ENCODE measurements at places on chromosomes 12 and 14.
A peak's percentile ranks its signal among the peaks of the same experiment; 100 is the strongest.

GRCh38 chr12:105733579-105733978, 403.1 kb downstream of the C12orf75 start:
- DNase-seq: no peak

GRCh38 chr12:52243856-52244614, 11.0 kb downstream of the KRT7 start:
- DNase-seq: peak; percentile 81

DNA sequence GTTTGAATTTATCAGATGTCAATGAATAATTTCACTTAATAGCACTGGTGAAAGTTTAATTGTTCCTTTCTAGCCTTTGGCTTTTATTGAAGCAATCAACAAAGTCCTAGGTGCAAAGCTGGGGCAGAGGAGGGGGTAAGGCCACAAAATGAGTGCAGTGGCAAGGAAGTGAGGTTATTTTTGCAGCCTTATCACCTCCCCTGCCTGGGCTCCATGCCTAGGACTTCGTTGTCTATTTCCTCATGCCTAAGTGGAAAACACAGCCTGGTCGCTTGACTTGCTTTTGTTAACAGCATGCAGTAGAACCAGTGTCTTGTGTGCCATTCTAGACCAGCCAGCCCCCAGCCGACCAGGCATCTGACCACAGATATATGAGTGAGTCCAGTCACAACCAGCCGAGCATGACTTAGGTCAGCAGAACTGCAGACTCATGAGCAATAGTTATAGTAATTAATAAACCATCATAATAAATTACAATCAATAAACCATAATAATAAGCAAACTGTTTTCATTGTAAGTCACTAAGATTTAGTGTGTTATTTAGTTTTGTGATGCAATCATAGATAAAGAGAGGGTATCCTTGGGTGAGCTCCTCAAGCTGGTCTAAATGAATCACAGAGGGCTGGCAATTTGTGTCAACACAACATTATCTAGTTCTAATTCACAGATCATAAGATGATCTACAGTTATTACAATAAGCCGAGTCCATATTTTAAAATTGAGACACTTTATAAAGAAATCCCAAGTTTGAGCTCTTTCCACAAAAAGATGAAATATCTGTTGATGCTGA, 156.8 kb downstream of the GLT1D1 start:
- DNase-seq: no peak

DNA sequence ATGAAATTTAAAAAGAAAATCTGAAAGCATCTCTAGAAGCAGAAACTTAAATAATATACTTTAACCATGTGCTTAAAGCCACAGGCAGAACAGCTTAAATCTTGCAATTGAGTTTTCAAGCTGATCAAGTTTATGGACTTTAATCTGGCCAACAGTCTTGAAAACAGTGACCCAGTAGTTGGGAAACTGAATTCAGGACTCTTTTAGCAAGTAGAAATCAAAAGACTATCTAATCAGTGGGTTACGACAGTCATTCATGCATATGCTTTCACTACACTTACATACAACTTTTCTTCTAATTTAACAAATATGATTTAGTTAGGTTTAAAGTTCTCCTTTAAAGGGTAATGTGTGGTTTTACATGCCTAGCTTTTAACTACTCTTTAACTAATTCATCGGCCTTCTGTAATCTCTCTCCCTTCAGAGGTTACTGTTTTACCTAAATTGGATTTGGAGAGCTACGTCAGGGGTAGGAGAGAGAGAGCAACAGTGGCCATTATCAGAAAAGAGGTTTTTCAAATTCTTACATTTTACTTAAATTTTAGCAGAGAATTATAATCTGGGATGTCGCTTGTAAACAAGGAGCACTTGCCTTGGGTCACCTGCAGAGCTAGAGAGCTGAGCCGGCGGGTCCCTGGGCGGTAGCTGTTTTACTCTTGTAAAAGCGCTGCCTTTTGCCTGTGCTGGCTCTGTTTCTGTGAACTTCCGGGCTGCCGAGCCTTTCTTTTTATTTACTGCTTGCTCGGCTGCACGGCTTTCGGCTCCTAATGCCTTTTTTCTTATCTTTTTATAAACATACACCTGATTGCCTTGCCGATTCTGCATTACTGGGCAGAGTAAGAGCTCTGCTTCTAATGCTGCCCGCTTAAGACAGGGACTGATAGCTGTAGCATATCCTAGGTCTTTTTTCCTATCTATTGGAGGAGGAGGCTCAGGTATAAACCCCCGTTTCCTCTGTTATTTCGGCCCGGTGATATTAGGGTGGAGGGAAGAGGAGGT, 17.4 kb upstream of the LYZ start:
- DNase-seq: no peak

- no peak for DNase-seq
These were observed 10.8 kb downstream of the DIP2B start for GRCh38 chr12:50515587-50515986.

DNA sequence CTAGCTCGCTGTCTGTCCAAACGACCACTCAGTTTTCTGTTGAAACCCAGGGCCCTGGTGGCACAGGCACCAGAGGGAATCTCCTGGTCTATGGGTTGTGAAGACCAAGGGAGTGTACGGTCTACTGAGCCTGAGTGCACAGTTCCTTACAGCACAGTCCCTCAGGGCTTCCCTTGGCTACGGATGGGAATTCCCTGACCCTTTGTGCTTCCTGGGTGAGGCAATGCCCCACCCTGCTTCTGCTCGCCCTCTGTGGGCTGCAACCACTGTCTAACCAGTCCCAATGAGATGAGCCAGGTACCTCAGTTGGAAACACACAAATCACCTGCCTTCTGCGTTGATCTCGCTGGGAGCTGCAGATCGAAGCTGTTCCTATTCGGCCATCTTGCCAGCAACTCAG, 22.6 kb downstream of the GPHN start:
- no peak for DNase-seq

- no peak for DNase-seq
These were observed 56.8 kb downstream of the BTG1 start for GRCh38 chr12:92088805-92089204.

DNA sequence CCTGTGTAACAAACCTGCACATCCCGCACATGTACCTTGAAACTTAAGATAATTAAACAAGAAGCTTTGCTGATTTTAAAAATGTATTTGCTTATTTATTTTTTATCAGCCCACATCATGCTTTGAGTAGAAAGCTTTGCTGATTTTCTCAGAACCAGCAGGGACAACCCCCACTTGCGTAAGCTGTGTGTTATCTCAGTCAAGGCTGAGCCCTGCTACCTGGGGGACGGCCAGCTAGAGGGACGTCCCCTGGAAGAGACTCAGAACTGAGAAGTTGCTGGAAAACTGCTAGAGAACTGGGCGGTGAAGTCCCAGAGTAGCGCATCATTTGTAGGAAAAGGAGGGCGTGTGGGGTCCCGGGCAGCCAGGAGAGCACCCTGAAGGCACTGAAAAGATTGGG, 4.1 kb upstream of the PLEK2 start:
- peak; percentile 3 for DNase-seq

DNA sequence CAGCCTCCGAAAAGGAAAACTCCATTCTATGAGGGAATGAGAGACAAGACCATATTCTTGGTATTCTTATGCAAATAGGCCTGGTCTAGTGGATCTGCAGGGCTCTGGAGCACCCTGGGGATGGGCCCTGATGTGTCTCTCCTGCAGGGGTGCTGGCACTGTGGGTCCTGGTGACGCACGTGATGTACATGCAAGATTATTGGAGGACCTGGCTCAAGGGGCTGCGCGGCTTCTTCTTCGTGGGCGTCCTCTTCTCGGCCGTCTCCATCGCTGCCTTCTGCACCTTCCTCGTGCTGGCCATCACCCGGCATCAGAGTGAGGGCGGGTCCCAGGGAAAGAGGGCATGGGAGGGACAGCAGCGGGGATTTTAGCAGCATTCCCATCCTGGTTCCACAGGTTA, 5.8 kb downstream of the SLC48A1 start:
- no peak for DNase-seq

- DNase-seq: no peak
These were observed 303.9 kb downstream of the CACNA1C start for GRCh38 chr12:2356601-2357125.

- no peak for DNase-seq
These were observed 4.0 kb downstream of the NCOR2 start for GRCh38 chr12:124563401-124563800.

- no peak for DNase-seq
These were observed 99.3 kb upstream of the LMNTD1 start for GRCh38 chr12:25652371-25652770.

- DNase-seq: no peak
These were observed 2.1 kb downstream of the USP30 start for GRCh38 chr12:109054520-109054919.

- DNase-seq: no peak
These were observed 130.3 kb downstream of the TMTC3 start for GRCh38 chr12:88272456-88272855.

- no peak for DNase-seq
These were observed 2.3 kb upstream of the MYL2 start for GRCh38 chr12:110922652-110923051.

DNA sequence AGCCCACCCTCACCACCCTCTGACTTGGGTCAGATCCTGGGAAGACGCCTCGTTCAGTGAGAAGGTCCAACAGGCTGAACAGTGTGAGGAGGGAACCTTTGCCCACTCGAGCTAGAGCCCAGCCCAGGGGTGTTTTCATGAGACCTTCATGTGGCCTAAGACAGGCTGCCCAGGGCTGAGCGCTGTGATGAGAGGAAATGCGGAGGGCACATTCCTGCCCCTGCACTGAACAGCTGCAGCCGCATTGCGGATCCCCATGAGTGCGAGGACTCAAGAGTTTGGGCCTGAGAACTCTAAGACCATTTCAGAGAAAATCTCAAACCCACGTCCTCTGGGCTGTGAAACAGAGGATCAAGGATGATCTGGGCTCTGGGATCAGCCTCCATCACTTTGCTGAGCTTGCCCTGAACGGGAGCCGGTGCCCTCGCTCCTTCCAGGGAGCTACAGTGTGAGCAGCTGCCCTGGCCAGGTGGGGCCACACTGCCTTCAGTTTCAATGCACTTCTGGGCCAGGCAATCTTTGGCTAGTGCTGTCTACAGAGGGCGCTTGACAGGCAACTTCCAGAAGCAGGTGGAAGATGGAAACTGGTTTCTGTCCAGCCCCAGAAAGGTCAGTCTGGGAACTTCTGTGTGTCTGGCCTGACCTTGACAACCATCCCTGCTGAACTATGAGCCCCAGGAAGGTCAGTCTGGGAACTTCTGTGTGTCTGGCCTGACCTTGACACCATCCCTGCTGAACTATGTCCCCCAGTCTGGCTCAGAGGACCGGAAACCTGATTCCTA, 43.5 kb upstream of the P2RX7 start:
- DNase-seq: no peak

- no peak for DNase-seq
These were observed 363.3 kb downstream of the PAWR start for GRCh38 chr12:79327465-79327864.

GRCh38 chr12:67042697-67043131, 226.4 kb upstream of the CAND1 start:
- DNase-seq: no peak

Measured in natural killer cell treated with Interleukin-12 subunit alpha and Interleukin-12 subunit beta and Interleukin-15 and Interleukin-18, amount 100 ng/mL, for 72 hours (primary cell).